ENCODE measurements at places on chromosomes 12 and 14. TPM values are rescaled to one million over a fixed set of nuclear protein-coding genes. Genes with fewer than 3 reads are reported as not detected.

IL22 gene
- total RNA-seq = not detected

MYH6 gene
- total RNA-seq = 44.1 TPM

E2F7 gene
- not detected for total RNA-seq

ESPL1 gene
- not detected for total RNA-seq

GPR65 gene
- 0.24 TPM for total RNA-seq

CLEC4C gene
- total RNA-seq = not detected

DNA sequence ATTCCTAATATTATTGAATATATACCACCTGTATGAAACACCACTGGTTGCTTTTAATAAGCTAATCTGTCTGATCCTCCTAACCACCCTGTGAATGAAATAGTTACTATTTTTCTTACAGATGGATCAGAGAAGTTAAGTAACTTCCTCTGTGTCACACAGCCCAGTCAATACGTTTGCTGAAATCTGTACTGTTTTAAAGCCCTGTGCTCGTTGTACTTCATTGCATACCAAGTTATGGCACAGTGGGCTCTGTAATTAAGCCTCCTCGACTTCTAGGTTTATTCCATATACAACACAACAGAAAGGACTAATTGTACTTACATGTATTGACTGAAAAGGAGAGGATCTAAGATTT is 137.9 kb downstream of the TPH2 start:
- no peaks in the 10 kb centered on the region for H3K36me3 ChIP-seq
- no peak overlapping the region for H3K4me3 ChIP-seq
- no peak overlapping the region for H3K27ac ChIP-seq
- H3K27me3 ChIP-seq = no peaks in the 10 kb centered on the region
- no peak for DNase-seq

DNA sequence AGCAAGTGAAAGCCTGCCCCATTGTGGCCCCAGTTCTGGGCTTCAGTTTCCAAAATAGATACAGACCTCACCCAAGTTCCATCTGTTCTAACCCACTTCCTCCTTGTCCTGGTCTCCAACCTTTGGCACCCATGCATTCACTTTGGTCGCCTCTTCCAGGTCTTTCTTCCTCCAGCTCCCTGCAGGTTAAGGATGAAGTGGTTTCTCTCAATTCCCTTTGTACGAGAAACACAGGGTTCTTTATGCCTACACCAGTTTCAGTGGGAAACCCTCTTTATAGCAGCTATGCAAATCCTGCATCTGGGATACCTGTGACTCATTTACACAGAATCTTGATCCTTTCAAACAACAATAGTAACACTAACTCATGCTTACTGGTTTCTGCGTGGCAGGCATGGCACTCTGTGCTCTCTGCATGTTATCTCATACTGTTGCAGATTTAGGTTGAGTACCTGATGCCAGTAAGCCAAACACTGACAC is 110.6 kb upstream of the AMIGO2 start:
- H3K27ac ChIP-seq = no peak overlapping the region
- no peaks in the 10 kb centered on the region for H3K27me3 ChIP-seq
- H3K36me3 ChIP-seq = no peaks in the 10 kb centered on the region
- no peak overlapping the region for H3K4me3 ChIP-seq

GRCh38 chr12:112564160-112564784 is 145.5 kb downstream of the PTPN11 start:
- no peak overlapping the region for H3K4me3 ChIP-seq
- H3K27me3 ChIP-seq = peaks cover 3% of the 10 kb centered on the region

- no peak overlapping the region for H3K4me3 ChIP-seq
- H3K4me1 ChIP-seq = peaks cover 8% of the 10 kb centered on the region
- no peaks in the 10 kb centered on the region for H3K36me3 ChIP-seq
Observed at GRCh38 chr12:117100251-117100650, 1.0 kb upstream of the TESC start.

- peaks cover 17% of the 10 kb centered on the region for H3K36me3 ChIP-seq
- peak within 1 kb of the TSS; percentile 72 for H3K4me3 ChIP-seq
- H3K27ac ChIP-seq = peak within 1 kb of the TSS; percentile 89
- DNase-seq = no peak
Observed at GRCh38 chr14:104794993-104795780, at the start of gene AKT1. Gene AKT1 (minus strand): TSS chr14:104795748. CDS start chr14:104792643, 3,105 bp downstream.

DNA sequence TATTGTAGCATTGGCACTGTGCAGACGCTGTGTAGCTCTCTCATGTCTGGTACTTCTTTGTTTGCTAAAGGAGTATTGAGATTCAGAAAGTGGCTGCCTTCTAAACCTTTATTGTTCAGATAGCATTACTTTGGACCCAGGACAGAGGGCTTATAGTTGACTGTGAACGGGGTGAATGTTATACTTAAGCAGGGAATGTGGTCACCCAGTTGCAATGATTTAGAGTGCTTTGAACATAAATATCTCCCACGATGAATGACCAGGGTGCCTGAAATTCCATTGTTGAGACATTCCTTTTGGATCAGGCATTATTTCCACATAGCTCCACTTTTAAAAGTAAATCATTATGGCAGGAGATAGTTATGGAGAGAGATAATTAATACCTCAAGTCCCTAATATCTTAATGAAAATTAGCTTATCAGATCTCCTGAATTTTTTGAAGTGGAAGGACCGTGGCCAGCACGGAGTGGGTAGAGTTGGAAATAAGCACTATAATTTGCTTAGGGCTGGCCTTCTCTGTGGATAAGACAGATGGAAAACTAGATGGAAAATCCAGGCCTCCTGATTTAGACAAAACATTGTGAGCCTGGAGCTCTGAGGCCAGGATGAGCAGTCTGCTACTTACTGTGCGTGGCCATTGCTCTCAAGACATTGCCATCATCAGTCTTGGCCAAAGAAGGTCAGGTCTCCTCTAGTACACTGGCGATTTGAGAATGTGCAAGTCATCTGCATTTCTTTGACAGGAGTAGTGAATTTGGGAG is 114.5 kb downstream of the ETV6 start:
- no peak for DNase-seq
- H3K4me3 ChIP-seq = no peak overlapping the region
- no peaks in the 10 kb centered on the region for H3K36me3 ChIP-seq
- H3K27me3 ChIP-seq = no peaks in the 10 kb centered on the region
- peaks cover 37% of the 10 kb centered on the region for H3K4me1 ChIP-seq
- H3K27ac ChIP-seq = no peak overlapping the region

GRCh38 chr14:39322807-39323206 is 89.1 kb downstream of the MIA2 start:
- no peak overlapping the region for H3K4me3 ChIP-seq
- no peaks in the 10 kb centered on the region for H3K27me3 ChIP-seq
- no peak overlapping the region for H3K27ac ChIP-seq
- no peak for DNase-seq
- H3K36me3 ChIP-seq = peaks cover 7% of the 10 kb centered on the region

- H3K36me3 ChIP-seq = no peaks in the 10 kb centered on the region
- H3K4me3 ChIP-seq = no peak overlapping the region
- no peak for DNase-seq
- H3K4me1 ChIP-seq = no peaks in the 10 kb centered on the region
Observed at GRCh38 chr12:52720365-52720886, 17.1 kb upstream of the KRT77 start.

DNA sequence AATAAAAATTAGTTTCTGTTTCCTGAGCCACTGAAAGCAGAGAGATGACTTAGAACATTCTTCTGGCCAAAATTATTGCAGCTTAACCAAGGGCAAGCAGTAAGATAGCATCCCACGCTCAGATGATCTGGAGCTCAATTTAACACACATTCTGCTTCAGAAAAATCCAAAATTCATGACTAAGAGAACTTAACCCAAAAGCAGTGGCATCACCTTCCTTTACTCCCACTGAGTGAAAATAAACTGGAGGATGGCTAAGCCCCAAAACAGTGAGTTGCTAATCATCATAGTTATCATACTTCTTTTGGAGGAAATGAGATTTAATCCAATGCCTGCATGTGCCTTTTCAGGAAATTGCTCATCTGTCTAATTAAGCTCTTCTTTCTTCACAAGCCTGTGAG is 195.4 kb downstream of the DUSP6 start:
- no peaks in the 10 kb centered on the region for H3K27me3 ChIP-seq
- H3K36me3 ChIP-seq = no peaks in the 10 kb centered on the region
- H3K4me3 ChIP-seq = no peak overlapping the region
- no peak for DNase-seq
- no peak overlapping the region for H3K27ac ChIP-seq
- H3K4me1 ChIP-seq = no peaks in the 10 kb centered on the region

DNA sequence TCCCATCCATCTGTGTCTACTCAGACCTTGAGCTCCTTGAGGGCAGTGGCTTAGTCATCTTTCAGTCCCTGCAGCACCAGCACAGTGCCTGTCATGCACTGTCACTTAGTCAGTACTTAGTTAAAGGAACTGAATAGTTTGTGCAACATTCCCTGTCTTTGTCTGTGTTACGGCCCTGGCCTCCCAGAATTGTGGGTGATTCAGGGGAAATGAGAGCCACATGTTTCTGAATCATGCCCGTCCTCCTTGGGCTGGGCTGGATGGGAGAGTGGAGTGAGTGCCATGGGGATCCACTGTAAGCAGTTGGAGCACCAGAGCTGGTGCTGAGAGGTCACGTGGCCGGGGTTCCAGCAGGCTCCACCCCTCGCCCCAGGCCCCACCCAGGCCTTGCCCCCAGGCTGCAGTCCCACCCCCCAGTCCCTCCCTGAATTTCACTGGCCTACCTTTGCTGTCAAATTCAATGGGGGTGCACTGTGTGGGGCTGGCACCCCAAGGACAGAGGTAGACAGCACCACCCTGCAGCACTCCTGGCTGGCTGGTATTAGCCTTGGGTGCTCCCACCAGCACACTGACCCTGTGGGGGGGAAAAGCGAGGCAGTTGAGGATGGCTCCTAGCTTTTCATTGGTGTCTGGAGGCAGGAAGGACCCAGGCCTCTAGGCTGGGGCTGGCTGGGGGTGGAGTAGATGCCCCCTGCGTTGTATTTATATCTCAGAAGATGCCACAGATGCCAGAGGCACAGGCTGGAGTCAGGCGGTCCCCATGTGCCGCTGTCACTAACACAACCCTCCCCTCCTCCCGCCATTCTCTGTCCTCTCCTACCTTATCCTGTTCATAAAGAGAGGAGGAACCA is 7.5 kb downstream of the ITGA5 start:
- H3K4me1 ChIP-seq = peaks cover 54% of the 10 kb centered on the region
- peak; percentile 83 for DNase-seq
- H3K27me3 ChIP-seq = no peaks in the 10 kb centered on the region
- peak overlapping the region; percentile 92 for H3K27ac ChIP-seq

GRCh38 chr14:87063181-87063580 is 929.8 kb downstream of the GALC start:
- no peak overlapping the region for H3K27ac ChIP-seq
- no peak overlapping the region for H3K4me3 ChIP-seq
- H3K36me3 ChIP-seq = no peaks in the 10 kb centered on the region

GRCh38 chr12:89874146-89874545 is 165.5 kb upstream of the ATP2B1 start:
- H3K4me1 ChIP-seq = no peaks in the 10 kb centered on the region

- peak; percentile 85 for DNase-seq
- peaks cover 16% of the 10 kb centered on the region for H3K4me1 ChIP-seq
- H3K27me3 ChIP-seq = peaks cover 45% of the 10 kb centered on the region
- H3K36me3 ChIP-seq = no peaks in the 10 kb centered on the region
- peak overlapping the region; percentile 18 for H3K4me3 ChIP-seq
Observed at GRCh38 chr14:104970231-104971068, 7.7 kb downstream of the AHNAK2 start.

DNA sequence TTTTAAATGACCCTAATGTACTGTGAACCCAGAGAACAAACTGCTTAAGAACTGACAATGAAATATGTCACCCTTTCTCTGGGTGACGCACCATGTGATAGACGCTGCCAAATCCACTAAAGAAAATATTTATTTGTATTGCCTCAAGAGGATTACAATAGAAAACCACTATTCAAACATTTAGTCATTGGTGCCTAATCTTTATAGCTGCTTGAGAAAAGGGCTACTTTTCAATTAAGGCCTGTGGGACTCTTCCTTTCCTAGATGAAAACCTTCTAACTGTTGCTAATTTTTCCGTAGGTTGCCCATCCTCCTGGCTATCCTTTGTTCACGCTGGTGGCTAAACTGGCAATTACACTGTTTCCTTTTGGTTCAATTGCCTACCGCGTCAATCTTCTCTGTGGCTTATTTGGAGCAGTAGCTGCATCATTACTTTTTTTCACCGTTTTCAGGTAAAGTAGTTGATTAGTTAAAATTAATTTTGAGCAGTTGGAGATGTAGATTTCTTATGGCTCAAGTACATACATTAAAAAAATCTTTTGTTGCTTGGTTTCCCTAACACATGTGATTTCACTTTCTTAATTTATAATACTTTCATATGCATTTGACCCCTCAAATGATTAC is 6.0 kb downstream of the TMEM260 start:
- H3K36me3 ChIP-seq = peaks cover 41% of the 10 kb centered on the region
- H3K4me1 ChIP-seq = peaks cover 26% of the 10 kb centered on the region
- H3K4me3 ChIP-seq = no peak overlapping the region
- no peaks in the 10 kb centered on the region for H3K27me3 ChIP-seq
- no peak for DNase-seq
